DMS153 (cell line): ENCODE measurements at places on chromosomes 6 and 20.

DNA sequence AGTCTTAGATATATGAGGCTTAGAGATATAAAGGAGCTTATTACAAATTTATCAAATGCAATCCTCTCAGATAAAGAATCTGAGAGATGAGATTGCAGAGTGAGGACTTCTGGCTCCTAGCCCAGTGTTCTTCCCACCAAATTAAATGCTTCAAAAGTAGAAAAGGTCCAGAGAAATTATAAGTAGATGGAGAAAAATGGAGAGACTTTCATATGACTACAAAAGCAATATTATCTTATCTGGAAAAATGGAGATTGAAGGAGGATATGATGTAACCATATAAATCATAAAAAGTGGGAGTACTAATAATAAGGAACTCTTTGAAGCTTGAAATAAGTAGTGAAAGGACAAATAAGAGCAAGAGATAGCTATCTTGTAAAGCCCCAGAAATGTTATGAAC lies 2.8 kb downstream of the KCTD20 start:
- DNase-seq, result no peak

DNA sequence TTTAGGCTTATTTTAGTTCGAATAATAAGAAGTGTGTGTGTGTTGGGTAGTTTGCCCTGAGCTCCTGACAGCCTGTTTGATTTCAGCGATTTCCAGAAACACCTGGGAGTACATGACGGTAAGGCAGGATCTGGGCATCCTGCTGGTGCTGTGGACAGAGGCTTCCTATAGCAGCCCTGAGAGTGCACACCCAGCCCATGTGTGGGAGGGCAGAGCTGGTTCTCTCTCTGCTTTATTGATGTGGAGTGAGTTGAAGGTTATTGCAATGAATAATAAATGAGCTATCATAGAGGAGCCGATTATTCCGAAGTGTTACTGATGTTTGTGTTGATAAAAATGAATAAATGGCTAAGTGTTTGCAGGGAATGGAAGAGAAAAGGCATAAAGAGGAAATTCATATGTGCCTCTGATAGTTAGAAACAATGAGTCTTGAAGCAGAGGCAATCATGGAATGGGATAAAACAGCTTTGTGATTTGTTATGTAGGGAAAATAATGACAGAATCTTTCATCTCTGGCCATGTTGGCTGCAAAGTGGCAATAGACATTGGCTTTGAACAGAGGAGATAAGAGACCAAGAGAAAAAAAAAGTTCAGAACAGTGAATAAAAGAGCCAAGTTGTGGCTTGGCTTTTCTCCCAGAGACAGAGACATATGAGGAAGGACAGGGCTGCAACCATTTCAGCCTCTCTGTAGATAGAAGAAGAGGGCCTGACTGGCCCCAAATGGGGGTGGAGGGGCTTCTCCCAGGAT lies 166.2 kb upstream of the CHD6 start:
- no peak for DNase-seq

DNA sequence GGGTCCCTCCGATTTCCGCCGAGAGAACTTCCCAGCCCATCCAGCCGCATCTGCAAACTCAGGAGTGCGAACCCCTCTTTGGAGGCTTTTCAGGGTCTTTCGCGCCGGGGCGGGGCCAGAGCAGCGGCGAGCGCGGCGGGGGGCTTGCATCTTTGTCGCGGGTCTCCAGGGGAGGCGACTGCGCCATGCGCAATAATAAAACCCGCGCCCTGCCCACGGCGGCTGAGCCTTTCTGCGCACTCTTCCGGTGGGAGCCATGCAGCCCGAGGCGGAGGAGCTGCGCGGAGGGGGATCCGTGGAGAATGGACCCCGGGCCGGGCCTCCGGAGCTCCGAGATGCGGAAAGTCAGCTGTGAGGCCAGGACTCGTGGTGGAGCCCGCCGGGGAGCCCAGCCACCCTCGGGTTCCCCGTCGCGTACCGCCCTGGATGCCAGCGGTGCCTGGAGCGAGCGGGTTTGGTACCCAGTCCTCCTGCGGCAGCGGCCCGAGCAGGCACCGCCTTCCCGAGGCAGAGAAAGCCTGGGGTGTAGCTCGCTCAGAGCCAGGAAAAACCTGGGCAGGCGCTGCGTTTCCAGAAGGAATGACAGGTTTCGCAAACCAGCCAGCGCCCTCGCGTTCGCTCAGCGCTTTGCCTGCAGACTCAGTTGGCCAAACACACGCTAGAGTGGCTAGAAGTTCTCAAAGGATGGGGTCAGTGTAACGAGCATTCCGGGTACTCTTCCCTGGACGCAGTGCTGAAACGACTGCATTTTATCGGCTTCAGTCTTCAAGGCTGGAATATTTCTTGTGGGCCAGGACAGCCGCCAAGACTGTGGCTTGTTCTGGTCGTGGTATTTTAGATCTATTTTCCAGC lies 1.2 kb downstream of the AKAP12 start:
- peak; percentile 18 for DNase-seq

DNA sequence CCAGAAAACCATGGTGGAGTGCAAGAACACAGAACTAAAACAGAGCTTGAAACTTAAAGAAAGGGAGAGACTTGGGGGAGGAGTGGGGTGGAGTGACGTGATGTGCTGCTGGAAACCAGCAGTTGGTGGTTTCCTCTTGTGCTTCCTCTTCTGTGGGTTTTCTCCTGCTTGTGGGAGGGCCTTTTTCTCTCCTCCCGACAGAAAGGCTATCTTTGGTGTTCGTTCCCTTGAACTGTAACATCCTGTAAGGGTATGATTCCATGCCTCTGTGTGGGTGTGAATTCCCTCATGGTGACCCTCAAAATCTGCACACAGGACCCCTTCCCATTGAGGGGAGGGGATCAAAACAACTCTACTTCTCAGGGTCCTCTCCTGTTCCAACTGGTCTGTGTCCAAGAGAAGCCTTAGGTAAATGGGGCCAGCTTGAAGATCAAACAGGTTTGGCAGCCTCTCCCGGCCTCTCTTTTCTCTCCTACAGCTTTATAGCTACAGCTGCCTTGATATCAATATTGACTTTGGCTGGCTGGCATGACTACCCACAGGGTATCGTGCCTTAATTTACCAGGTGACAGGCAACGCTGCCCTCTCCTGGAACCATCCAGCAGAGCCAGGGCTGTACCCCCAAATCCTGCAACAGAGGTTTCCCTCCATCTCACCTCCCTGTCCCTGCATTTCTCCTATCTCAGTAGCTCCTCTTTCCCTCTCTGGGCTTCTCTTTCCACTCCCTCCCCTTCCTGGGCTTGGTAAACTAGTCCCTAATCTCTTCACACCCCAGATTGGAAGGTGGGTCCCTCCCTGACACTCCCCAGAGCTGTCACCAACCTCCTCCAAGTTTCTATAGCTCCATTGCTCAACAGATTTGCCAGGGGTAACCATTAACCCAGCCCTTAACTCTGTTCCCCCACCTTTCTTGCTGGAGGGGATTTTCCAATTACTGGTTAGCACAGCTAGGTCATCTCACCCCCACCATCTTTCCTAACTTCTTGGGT lies 1.5 kb upstream of the MSH5 start:
- peak; percentile 95 for DNase-seq

GRCh38 chr6:14635934-14636591 lies 518.5 kb downstream of the CD83 start:
- DNase-seq, result no peak

DNA sequence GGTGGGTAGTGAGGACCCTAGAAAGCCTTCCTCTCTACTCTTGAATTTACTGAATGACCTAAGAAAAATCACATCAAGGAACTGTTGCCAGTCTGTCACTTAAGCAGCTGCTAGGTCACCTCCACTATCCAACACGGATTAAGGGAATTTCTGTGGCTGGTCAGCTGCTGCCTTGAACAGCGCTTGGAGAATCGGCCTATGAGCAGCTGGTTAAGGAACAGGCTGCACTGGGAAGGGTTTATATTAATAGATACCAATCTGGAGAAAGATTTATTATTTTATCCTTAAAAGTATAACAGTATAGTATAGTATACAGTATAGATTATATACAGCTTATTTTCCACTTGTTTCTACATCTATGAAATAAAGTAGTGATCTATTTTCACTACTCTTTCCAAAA lies 6.5 kb downstream of the PTPRK start:
- no peak for DNase-seq
